Activated CD8-positive, alpha-beta memory T cell treated with anti-CD3 and anti-CD28 coated beads for 24 hours (primary cell): ENCODE measurements at places on chromosomes 1 and 21.

- no peak for DNase-seq
Observed at GRCh38 chr1:54980528-54981241, at the start of gene TMEM61. Gene TMEM61, plus strand, starts transcription at chr1:54980628. Its CDS starts 438 bp downstream, at chr1:54981066.

GRCh38 chr1:1120866-1121591, 5.1 kb upstream of the C1orf159 start:
- DNase-seq, result no peak

- DNase-seq, result no peak
Observed at GRCh38 chr1:192559115-192560006, 16.2 kb upstream of the RGS1 start.

DNA sequence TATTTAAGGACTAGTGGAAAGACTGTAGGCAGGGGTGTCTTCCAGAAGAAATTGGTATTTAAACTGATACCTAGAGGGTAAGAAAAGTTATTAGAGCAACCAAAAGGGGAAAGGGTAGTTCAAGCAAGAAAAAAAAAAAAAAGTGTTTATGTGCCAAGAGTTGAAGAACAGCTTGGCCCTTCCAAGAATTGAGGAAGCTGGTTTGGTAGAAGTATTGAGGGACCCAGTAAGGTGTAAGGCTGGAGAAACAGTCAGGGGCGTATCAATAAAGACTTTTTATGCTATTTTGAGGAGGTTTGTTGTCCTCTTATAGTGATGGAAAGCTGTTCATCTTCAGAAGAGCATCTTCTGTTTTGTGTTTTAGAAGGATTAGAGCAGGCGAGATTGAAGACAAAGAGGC, 108.3 kb downstream of the PTPRC start:
- no peak for DNase-seq

- no peak for DNase-seq
Observed at GRCh38 chr1:47934243-47934805, 62.9 kb downstream of the TRABD2B start.

GRCh38 chr1:193680924-193681316, 494.5 kb upstream of the B3GALT2 start:
- DNase-seq, result no peak

DNA sequence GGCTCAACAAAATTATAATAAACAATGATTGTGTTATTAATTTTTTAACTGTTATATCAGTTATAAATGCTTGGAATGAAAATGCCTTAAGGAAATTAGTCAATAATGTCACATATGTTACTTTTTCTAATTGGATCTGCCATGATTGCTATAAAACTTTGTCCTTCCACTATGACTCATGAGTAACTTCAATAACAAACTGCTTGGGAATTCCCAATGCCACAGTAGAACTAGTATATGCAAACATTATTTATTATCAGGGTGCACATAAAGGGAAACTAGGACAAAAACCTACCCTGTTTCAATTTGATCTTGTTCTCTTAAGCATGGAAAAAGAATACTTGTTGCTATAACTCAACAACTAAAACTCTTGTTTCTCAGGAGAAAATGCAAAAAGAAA, 59.1 kb upstream of the PDC start:
- no peak for DNase-seq

DNA sequence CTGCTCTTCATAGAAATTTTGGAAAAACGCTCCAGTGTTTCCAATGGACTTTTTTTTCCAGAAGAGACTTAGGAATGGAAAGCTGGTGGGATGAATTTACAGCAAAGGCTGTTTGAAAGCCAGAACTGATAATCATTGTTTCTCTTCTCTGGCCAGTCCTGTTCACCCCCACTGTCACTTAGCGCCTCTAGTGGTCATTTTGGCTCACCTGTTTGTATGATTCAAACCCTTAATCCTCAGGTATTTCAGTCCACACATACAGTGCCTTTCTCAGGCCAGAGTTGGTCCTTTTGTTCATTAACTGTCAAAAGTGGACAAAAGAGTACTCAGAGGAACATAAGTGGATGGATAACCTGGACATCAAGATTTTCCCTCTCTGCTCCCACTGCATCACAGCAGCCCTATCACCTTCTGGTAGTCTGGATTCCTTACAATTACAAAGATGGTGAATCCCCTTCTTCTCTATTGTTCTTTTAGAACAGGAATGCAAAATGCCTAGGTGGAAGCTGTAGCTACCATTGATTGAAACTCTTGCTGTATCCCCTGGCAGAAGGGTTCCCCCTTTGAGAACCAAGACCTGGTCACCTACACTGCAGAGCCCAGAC, 177.6 kb upstream of the OLFM3 start:
- no peak for DNase-seq
